ENCODE measurements at places on chromosomes 1 and 21. TPM values are rescaled to one million over a fixed set of nuclear protein-coding genes. Genes with fewer than 3 reads are reported as not detected.

DNA sequence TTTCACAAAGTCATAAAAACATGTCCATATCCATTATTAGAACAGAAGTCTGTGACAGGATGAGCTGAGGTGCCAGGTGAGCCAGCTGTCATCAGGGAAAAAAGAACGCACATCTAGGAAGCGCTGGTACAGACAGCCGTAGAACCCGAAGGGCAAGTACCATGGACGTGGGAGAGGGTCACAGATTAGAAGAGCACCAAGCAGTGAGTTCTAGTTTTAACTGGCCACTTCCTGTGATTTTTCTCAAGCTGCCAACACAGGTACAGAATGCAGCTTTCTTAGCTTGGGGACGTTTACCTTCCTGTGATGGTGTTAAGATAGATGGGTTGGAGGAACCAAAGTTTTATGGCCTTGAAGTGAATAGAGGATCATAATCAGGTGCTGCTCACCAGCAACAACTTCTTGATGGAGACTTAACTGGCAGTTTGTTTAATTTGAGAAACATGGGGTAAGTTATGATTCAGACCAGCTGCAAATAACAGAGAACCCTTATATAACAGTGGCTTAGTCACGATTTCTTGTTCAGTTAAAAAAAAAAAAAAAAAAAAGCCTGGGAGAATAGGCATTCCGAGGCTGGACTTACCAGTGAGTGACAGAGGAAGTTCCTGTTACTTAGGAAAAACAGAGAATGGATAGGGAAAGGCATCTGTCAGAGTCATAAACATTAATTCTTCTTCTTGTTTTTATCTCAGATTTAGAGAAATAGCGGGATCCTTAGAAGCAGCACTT is 30.9 kb downstream of the AGT start:
- DNase-seq, result no peak

ATXN7L2 gene
- 4.1 TPM for total RNA-seq

DNA sequence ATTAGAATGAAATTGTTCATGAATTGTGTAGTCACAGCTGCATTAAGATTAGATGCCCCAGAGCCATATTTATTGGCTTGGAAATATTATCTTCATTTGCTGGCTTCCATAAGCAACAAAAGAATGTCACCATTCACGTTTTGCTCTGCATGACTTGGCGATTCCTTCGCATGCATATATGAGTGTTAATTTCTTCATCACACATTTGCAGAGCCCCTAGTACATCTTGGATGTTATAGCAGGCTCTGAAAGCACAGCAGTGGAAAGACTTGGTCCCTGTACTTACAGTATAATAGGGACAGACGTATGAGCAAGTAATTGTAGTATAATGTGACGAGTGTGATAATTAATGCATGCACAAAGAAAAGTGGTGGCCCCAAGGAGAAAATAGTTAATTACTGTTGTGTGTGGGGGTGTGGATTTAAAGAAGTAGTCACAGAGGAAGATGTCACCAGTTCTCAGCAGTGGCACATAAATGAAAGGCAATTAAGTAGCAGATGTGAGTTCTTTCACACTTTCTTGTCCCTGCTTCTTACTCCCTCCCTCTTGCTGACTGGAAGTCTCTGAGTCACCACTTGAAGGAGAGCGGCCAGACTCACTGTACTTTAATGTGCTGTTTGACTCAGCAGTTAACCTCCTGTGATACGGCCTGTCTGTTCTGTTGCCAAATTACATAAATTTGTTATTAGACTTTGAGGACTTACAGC is 21.0 kb downstream of the S100A10 start:
- peak; percentile 63 for DNase-seq

DNA sequence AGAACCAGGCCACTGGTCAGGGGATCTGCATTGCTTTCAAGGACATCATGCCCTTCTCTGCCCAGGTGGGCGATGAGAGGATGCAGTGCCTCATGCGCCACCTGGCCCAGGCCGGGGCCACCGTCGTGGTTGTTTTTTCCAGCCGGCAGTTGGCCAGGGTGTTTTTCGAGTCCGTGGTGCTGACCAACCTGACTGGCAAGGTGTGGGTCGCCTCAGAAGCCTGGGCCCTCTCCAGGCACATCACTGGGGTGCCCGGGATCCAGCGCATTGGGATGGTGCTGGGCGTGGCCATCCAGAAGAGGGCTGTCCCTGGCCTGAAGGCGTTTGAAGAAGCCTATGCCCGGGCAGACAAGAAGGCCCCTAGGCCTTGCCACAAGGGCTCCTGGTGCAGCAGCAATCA is 5.0 kb upstream of the ZBTB48 start:
- no peak for DNase-seq

DNA sequence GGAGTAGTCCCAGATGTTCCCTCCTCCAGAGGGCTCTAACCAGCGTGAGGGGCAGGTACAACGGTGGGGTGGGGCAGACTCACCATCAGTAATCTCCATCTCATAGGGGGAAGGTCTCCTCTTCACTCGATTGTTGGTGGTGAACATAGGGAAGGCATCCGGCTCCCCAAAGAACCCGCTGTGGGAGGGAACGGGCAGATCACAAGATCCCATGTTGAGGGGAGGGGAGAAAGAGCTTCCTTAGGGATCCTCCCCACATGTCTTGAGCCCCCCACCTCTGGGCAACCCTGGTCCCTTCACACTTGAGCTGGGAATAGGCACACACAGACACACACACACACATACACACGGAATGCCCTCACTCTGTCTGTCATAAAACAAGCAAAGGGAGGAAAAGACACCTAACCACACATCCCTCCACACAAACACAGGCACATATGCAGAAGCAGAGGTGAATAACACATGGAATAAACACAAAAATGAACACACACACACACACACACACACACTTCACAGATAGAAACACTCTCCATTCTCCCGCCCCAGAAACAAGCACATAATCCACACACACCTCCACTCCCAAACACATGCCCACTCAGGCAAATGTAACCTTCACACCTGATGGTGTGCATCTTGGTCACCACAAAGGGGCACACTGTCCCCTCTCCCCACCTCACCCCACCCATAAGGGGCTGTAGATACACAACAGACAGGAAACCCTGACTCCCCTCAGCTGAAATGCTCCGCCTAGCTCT is 7.9 kb downstream of the TAL1 start:
- no peak for DNase-seq

HLX gene
- total RNA-seq, result 8.3 TPM

DNA sequence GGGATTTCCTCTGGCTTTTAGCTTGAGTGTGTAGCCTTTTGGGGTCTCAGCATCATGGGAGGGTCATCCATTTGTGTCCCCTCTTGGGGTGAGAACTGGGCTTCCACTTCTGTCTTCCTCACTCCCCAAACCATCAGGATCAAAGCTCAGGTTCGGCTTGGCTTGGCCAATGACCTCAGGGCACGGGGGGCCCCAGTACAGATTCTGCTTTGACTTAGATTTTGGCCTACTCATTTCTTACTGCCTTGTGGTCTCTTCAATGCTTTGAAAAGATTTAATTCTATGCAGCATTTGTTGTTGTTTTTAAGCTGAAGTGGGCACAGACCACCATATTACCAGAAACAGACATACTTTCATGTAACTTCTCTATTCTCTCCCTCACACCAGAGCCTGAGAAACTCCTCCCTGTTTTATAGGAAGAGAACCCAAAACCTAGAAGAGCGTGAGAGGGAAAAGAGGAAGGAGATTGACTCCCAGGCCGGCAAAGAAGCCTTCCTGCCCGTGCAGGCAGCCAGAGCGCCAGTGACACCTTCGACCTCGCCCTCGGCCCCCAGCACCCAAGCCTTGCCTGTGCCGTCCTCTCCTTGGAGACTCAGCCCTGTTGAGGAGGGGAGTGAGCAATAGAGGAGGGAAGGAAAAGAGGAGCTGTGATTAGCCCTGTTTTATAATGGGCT is 1.9 kb upstream of the S100A3 start:
- DNase-seq, result no peak

DNA sequence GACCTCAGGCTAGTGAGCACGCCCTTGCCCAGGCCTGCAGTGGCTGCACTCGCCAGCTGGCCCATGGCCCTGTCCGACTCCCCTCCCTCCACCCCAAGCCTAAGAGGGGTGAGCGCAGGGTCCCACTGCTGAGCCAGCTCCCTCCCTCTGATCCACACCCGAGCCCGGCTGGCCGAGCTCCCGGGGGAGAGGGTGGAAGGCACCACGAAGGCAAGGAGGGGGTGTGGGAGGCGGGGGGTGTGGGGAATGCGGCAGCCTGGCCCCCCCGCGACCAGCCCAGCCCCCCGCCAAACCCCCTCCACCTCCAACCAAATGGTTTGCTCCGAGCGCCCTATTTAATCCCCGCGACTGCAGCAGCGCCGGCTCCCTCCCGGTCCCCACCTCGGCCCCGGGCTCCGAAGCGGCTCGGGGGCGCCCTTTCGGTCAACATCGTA is at the start of gene CADM3:
Gene CADM3, plus strand, starts transcription at position 362 of the 434 bp plus-strand sequence. CDS start 151 bp downstream, outside the sequence.
- no peak for DNase-seq

GRCh38 chr1:160363010-160363409 is 3.9 kb upstream of the NHLH1 start:
- DNase-seq, result no peak

GRCh38 chr1:227762231-227762911 is 27.1 kb downstream of the SNAP47 start:
- DNase-seq, result peak; percentile 82

AGMAT gene
- 0.53 TPM for total RNA-seq

PCSK9 gene
- 0.03 TPM for total RNA-seq

DNA sequence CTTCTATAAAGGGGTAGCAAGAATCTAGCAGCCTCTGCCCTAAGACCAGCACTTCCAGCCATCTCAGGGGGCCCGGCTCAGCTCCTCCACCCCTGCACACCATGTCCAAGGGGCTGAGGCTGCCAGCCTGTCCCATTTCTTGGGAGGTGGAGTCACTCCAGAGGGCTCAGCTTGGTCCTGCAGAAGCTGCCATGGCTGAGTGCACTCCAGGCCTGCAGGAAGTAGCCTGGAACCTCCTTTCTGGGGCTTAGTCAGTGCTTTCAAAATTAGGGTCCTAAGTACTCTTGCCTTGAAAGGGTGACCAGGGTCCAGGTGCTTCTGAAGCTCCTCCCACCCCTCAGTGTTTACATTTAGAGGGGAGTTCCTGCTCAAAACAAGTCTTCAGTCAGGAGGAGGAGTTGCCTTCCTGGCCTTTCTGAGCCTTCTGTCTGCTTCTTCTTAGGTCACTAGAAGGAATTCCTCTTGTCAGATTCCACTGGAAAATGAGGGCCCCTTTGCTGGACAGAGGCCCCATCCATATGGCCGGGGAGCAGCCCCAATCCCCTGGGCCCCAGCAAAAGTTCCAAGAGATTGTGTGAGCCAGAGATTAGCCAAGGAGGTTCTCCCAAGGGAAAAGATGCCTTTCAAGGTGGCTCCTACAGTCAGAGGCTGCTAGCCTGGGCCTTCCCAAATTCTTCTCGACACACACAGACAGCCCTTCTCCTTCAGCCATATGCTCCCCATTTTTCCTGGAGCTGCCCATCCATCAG is 128.1 kb upstream of the VAMP3 start:
- no peak for DNase-seq

Measured in SJSA1 (cell line).